Cardiac muscle cell (in vitro differentiated cells and primary cell): ENCODE measurements at places on chromosomes 2 and 18.

DNA sequence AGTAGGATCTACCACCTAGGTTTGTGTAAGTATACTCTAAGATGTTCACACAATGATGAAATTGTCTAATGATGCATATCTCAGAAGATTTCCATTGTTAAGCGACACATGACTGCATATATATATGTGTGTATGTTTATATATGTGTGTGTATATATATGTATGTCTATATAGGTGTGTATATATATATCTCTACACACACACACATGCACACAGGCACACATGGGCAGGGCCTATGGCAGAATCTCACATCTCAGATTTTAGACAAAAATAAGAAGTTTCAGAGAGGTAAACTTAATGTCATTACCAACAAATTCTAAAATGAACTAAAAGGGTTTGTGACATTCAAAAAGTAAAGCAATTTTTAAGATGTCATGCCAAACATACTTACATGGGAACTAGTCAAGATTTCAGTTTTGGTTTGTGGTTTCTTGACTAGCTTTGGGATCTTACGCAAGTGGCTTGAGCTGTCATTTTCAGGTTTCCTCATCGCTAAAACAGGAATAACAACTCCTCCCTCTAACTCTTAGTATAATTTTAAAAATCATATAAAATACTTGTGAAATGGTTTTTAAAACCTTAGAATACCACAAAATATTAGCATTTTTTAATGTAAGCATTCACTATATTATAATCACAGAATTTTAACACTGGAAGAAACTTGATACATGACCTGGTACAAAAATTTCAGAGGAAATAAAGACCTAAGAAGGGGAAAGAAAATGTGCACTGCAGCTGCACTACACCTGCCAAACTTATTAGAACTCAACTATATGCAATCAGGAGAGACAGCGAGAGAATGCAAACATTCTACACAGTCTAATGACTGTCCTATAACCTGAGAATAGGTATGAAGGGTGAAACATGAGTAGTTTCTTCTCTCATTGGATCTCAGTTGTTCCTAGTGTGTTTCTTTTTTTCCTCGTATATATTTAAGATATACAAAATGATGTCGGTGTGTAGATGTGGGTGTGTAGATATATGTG, 75.7 kb downstream of the TTC21B start:
- H3K4me1 ChIP-seq: no peaks in the 10 kb centered on the region
- peaks cover 11% of the 10 kb centered on the region for H3K36me3 ChIP-seq
- H3K27ac ChIP-seq: no peak overlapping the region
- no peaks in the 10 kb centered on the region for H3K27me3 ChIP-seq
- no peak overlapping the region for H3K4me3 ChIP-seq

DNA sequence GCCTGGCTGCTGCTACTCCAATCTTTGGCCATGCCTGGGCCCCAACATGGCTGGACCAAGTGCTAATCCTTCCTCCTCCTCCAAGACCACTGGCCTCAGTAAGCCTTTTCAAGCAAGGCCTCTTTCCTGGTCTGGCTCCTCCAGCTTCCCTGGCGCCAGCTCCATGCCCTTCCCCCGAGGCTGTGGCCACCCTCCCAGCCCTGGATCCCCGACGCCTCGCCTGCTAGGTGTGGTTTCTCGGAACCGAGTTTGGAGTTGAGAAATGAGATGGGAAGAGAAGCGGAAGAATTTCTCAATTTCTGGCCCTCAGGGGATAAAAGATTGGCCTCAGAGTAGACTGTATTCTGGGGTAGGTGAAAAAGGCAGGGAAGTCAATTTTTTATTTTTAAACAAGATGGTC, 46.4 kb downstream of the ADCY3 start:
- no peaks in the 10 kb centered on the region for H3K27me3 ChIP-seq
- DNase-seq: peak; percentile 30
- H3K4me3 ChIP-seq: no peak overlapping the region
- no peaks in the 10 kb centered on the region for H3K36me3 ChIP-seq
- H3K27ac ChIP-seq: no peak overlapping the region

GRCh38 chr2:43152741-43153647, 73.4 kb downstream of the ZFP36L2 start:
- H3K27me3 ChIP-seq: no peaks in the 10 kb centered on the region
- no peak overlapping the region for H3K27ac ChIP-seq
- no peaks in the 10 kb centered on the region for H3K36me3 ChIP-seq

- no peaks in the 10 kb centered on the region for H3K27me3 ChIP-seq
- no peaks in the 10 kb centered on the region for H3K4me1 ChIP-seq
- no peak overlapping the region for H3K27ac ChIP-seq
- H3K36me3 ChIP-seq: no peaks in the 10 kb centered on the region
- no peak for DNase-seq
- H3K4me3 ChIP-seq: no peak overlapping the region
Observed at GRCh38 chr18:30439174-30439573, 603.4 kb downstream of the DSC3 start.

GRCh38 chr2:40653829-40654228, 201.9 kb upstream of the SLC8A1 start:
- H3K4me1 ChIP-seq: no peaks in the 10 kb centered on the region
- no peaks in the 10 kb centered on the region for H3K36me3 ChIP-seq
- no peak overlapping the region for H3K4me3 ChIP-seq
- H3K27me3 ChIP-seq: no peaks in the 10 kb centered on the region
- no peak overlapping the region for H3K27ac ChIP-seq

DNA sequence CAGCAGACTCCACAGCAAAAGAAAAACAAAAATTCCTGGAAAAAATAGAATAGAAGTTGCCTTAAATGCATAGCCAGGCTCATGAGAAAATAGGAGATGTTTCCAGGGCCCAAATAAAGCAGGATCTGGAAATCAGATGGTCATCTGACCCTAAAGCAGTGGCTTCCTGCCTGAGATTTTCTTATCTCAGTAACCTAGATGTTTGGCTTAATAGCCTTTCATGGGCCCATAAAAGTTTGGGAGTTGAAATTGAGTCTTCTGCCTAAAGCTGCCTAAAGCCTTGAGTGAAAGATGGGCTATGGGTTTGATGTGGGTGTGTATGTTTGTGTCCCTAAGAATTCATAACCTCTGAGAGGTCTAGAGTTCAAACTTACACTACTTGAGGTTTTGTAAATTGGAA, 149.1 kb downstream of the ANTXR1 start:
- no peak overlapping the region for H3K4me3 ChIP-seq
- no peak for DNase-seq
- H3K4me1 ChIP-seq: peaks cover 37% of the 10 kb centered on the region
- H3K27me3 ChIP-seq: no peaks in the 10 kb centered on the region
- H3K27ac ChIP-seq: no peak overlapping the region

DNA sequence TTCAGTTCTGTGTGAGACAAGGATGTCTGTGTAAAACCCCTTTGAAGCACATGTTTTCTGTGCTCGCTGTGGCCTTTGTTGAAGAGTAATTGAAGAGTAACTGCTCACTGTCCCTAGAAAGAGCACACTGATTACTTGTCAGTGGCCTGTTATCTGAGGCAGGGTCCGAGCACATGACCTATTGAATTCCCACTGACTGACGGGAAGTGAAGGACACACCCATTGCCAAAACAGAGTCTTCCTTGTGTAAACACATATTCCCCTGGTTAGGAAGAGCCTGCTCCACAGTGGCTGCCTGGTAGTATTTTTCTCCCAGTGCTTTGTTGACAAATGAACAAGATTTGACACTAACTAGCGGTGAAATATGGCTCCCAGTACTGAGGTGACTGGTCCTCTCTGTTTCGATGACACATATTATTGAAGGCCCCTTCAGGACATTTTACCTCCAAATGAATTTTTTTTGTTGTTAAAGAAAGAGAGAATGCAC, 148.5 kb upstream of the GYPC start:
- H3K4me3 ChIP-seq: no peak overlapping the region
- no peak overlapping the region for H3K27ac ChIP-seq
- no peak for DNase-seq

- DNase-seq: no peak
- H3K27me3 ChIP-seq: peaks cover 4% of the 10 kb centered on the region
- peaks cover 8% of the 10 kb centered on the region for H3K4me1 ChIP-seq
- no peak overlapping the region for H3K27ac ChIP-seq
Observed at GRCh38 chr2:26191316-26192159, 18.6 kb downstream of the GAREM2 start.

DNA sequence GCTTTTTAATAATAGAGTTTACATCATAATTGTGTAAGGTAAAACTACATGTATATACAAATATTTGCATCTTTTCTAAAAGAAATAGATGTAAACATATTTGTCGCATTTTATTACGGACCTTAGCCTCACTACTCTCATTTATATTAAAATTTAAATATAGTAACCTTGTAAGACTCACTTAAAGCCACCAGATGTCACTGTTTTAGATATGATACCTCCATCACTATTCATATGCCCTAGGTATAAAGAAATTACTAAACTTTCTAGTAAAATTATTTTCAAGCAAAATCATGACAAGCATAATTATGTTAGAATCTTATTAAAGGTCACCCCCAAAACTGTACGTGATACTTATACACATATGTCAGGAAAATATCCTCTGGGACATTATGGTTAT, 674.3 kb upstream of the REG3G start:
- no peaks in the 10 kb centered on the region for H3K4me1 ChIP-seq
- no peaks in the 10 kb centered on the region for H3K36me3 ChIP-seq
- H3K27ac ChIP-seq: no peak overlapping the region
- no peak overlapping the region for H3K4me3 ChIP-seq

GRCh38 chr2:44928483-44929158, 12.9 kb upstream of the SIX3 start:
- peaks cover 9% of the 10 kb centered on the region for H3K4me1 ChIP-seq
- H3K27ac ChIP-seq: no peak overlapping the region
- H3K4me3 ChIP-seq: peak overlapping the region; percentile 13
- no peaks in the 10 kb centered on the region for H3K36me3 ChIP-seq
- H3K27me3 ChIP-seq: peaks cover 100% of the 10 kb centered on the region

- no peaks in the 10 kb centered on the region for H3K27me3 ChIP-seq
- no peak for DNase-seq
- H3K36me3 ChIP-seq: no peaks in the 10 kb centered on the region
- no peak overlapping the region for H3K27ac ChIP-seq
Observed at GRCh38 chr18:47501946-47502345, 250.5 kb upstream of the SKOR2 start.

- peaks cover 3% of the 10 kb centered on the region for H3K27me3 ChIP-seq
- H3K4me3 ChIP-seq: no peak overlapping the region
- no peaks in the 10 kb centered on the region for H3K36me3 ChIP-seq
- no peaks in the 10 kb centered on the region for H3K4me1 ChIP-seq
Observed at GRCh38 chr18:59993560-59993959, 93.8 kb downstream of the PMAIP1 start.

DNA sequence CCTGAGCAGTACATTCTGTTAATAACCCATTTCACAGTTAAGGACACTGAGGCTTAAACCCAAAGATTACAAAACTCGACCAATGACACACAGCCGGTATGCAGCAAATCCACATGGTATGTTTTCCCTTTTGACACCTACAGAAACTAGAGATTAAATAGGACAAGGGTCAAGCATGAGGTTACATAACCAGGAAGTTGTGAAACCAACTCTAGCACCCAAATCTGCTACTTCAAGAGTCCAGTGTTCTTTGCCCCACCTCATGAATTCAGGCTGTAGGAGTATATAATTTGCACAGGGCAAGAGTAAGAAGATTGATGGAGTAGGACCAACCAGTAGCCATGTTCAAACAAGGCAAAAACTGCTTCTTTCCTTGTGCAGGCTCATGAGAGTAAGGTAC, 249.8 kb downstream of the BCL11A start:
- no peak for DNase-seq
- H3K27me3 ChIP-seq: no peaks in the 10 kb centered on the region
- H3K36me3 ChIP-seq: no peaks in the 10 kb centered on the region
- H3K27ac ChIP-seq: no peak overlapping the region
- H3K4me1 ChIP-seq: no peaks in the 10 kb centered on the region
